Neural progenitor cell (in vitro differentiated cells): ENCODE measurements at places on chromosomes 4 and X.
A peak's percentile ranks its signal among the peaks of the same experiment; 100 is the strongest.

GRCh38 chr4:101205916-101206315 lies 141.4 kb downstream of the PPP3CA start:
- DNase-seq: no peak

- no peak for DNase-seq
Observed at GRCh38 chrX:130295519-130296296, 27.0 kb upstream of the ZNF280C start.

DNA sequence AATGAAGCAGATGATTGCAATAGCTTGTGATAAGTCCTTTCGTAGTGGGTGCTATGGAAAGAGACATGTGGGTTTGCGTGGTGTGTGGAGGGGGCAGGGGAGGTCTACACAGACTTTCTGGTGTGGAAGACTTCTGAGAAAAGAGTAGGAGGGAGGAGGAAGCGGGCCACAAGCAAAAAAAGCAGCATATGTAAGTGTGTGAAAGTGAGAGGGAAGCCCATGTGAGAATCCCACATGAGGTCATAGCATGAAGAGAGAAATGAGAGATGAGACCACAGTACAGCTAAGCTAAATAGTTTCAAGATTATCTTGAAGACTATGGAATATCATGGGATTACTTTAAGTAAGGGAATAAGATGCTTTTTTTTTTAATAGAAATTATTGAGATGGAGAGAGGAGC lies 2039.9 kb upstream of the TENM3 start:
- DNase-seq: no peak

DNA sequence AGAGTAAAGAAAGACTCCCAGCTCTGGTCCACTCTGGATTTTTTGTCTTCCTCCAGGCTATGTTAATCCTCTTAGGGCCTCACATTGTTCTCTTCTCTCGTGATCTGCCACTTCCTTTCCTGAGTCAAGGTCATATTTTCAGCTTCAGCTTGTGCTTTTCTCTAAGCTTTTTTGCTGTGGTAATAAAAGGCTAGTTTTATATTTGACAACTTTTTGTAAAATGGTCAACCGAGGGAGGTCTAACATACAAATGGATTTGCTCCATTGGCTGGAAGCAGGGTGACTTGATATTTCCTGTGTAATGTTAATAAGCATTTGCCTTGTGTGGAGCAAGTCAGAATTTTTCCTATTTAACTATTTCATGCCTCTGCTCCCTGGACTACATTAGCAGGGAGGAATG lies 239.7 kb downstream of the RAB28 start:
- DNase-seq: peak; percentile 12

DNA sequence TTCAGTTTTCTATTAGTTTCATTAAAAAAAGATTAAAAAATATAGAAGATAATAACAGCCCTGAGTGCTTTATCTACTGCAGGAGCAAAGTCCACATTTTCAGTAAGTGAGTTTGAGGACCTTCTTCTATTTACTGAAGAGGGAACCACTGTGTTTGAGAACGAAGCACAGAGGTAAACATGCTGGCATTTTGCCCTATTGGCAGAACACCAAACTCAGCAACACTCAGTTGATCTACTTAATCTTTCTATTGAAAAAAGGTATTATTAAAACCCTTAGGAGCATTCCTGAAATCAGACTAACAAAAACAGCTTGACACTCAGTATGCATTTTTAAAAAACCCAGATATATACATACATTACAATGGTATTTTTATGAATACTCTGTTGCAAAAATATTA lies 1496.7 kb downstream of the TECRL start:
- no peak for DNase-seq

GRCh38 chr4:75596061-75596460 lies 34.3 kb downstream of the CDKL2 start:
- DNase-seq: no peak

GRCh38 chr4:77264826-77265225 lies 107.8 kb downstream of the CCNG2 start:
- DNase-seq: no peak

- DNase-seq: no peak
Observed at GRCh38 chr4:185529413-185529812, 5.9 kb downstream of the PDLIM3 start.

DNA sequence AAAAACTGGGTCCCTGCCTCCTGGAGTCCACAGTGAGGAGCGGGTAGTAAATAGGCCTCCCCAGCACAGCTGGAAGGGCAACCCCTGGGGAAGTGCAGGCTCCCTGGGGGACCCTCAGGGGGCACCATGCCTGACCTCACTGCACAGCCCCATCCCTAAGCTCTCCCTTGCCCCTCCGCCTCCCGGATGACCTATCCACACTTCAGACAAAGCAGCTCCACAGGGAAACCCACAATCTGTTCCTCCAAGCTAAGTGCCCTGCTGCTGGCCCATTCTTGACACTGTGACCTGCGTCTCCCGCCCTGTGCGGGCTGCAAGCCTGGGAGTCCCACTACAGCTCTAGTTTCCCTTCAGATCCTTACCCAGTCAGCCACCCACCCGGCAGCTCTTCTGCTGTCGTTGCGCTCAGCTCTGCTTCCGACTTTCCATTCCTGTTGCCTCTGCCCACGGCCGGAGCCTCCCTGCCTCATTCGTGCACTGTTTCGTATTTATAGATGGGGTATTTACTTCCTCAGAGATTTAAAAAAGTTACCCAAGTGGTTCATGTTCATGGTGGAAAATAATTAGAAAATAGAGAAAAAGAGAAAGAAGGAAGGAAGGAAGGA lies 47.0 kb upstream of the STOX2 start:
- peak; percentile 73 for DNase-seq

- DNase-seq: no peak
Observed at GRCh38 chrX:39451046-39451445, 646.7 kb downstream of the BCOR start.

GRCh38 chr4:67894659-67895058 lies 10.9 kb upstream of the TMPRSS11D start:
- no peak for DNase-seq

DNA sequence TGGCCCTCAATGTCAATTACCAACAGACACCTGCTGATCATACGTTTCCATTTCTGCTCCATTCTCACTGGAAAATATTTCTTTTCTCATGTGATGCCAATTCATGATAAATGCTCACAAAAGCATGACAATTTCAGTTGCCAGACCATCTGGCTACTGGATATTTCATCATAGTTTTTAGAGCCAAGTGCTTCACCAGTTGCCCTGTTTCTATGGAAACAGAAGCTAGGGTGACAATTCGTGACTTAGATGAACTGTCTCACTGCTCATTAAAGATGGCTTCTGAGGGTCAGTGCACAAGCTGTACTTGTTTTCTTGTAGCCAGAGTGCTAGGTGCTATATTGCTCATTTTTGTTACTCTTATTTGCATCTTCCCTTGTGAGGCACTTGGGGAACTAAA lies 184.9 kb downstream of the COMMD8 start:
- DNase-seq: no peak

DNA sequence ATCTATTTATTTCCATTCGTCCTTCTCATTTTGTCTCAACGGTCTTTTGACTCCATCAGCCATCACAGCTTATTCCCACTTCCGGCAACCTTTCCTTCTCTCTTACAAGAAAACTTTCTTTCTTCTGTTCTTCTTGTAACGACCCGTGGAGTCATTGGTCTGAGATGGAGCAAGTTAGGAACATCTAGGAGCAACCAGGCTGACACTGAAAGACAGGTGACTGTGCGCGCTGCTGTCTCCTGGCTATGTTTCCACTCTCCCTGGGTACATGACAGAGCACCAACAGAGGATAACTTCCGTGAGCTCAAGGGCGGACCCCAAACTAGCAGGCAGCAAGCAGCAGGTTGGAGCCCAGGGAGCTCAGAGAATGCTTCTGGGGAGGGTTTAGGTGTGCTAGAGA lies 2.5 kb downstream of the FGF5 start:
- no peak for DNase-seq

DNA sequence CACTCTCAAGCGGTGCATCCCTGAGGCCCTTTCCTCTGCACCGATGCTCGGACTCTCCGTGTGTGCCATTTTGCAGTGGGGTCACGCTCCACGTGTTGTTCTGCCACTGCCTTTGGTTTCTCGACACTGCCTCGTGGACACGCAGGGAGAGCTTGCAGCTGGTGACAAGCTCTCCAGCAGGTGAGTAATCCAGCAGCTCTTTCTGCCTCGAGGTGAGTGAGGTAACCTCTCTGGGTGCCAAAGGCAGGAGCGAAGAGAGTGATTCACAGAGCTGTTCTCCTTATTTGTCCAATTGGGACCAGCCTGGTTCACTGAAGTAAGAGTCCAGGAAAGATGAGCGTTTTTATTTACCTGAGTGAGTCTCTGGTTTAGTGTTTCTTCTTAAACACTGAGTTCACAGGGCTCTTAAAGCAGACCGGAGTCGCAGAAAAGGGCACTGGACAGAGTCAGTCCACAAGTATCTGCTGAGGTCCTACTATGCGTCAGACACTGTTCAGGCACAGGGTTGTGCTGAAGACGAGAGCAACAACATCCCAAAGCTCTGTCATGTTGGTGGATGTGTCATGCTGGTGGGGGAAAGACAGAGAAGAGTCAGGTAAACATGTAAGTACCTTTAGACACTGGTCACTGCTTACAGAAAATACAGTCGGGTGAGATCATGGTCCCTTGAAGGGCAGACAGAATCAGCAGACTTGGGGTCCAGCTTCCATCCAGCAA lies 61.8 kb downstream of the FHDC1 start:
- no peak for DNase-seq

DNA sequence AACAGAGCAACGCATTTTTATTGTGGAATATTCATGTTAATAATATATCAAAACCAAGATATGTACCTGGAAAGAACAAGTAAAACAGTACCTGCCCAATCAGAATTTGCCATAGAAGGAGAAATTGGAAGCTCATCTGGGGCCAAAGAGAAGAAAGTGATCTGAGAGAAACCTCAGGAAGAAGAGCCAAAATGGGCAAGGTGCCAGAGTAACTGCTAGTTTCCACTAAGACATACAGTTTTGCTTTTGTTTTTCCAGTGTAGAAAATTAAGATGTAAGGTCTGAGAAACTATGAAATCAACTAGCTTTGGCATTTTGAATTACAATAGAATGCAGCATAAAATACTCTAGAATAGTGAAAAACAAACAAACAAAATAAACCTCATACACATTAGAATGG lies 2201.2 kb downstream of the ARAP2 start:
- DNase-seq: no peak

DNA sequence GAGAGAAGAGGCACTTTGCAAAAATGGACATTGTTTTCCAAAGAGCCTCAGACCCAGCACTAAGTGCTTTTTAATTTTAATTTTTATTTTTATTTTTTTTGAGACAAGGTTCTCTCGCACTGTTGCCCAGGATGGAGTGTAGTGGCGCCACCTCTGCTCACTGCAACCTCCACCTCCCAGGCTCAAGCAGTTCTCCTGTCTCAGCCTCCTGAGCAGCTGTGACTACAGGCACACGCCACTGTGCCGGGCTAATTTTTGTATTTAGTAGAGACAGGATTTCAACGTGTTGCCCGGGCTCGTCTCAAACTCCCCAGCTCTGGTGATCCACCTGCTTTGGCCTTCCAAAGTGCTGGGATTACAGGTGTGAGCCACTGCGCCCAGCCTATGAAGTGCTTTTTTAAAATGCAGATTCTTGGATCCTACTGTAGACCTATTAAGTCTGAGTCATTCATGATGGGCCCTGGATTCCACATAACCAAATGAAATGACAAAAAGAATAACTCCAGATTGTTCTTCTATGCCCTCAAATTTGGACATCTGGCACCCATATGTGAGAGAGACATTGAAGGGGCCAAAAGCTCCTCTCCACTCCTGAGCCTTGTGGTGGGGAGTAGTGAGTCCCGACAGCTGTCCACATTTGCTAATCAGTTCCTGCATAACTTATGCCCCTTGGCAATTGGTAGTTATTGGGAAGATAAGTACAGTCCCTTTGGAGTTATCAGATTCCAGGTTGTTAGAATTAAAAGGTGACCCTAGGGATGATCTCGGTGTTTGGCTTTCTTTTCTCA lies 3.6 kb downstream of the NOCT start:
- DNase-seq: no peak

DNA sequence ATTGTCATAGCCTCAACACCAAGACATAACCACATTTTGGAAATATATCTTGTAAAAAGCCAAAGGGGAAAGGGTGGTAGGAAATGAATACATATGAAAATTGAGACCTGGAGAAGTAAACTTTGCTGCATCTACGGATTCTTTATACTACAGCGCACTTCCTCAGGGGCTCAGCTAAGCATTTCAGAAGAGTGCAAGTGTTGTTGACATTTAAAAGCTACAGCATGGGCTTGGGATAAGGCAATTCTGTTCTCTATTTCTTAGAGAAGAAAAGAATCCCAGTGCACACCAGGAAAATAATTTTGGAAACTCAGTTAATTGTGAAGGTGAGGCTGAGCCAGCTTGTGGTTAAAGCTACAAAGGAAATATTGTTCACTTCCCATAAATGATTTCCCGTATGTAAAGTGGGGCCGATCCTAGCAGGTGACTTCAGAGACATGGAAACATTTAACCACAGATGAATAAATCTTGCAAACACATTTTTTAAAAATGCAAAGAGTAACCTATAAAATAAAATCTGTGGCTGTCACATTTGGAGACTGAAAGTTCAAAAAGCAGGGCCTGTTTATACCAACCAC lies 12.6 kb upstream of the GBA3 start:
- no peak for DNase-seq

- no peak for DNase-seq
Observed at GRCh38 chr4:60443068-60443467, 757.1 kb upstream of the ADGRL3 start.

- DNase-seq: no peak
Observed at GRCh38 chr4:146029147-146029546, 90.5 kb upstream of the ZNF827 start.

DNA sequence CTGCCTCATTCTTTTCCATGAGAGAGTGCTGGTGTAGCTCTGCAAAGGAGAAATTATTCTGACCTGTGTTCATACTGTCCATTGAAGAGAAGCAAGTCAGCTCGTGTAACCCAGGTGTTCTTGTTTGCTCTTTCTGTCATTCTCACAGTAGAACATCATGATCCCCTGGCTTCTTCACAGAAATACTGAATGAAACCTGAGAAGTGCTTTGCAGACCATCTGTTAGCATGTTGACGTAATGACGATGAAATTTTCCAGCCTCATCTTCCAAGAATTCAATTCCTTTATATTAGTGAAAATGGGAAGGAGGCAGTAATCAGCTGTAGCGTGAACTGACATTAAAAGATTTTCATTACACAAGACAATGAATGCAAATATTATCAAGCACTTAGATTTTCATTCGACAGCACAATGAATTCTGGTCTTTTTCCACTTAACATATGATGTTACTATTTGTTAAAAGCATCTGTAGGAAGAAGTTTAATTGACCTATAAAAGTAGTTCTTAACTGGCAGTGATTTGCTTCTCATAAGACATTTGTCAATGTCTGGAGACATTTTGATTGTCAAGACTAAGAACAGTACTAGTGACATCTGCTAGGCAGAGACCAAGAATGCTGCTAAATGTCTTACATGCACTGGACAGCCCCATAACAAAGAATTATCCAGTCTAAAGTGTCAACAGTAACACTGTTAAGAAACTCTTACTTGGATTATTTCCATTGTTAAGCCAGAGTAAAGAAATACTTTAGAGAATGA lies 246.3 kb downstream of the BANK1 start:
- DNase-seq: no peak

DNA sequence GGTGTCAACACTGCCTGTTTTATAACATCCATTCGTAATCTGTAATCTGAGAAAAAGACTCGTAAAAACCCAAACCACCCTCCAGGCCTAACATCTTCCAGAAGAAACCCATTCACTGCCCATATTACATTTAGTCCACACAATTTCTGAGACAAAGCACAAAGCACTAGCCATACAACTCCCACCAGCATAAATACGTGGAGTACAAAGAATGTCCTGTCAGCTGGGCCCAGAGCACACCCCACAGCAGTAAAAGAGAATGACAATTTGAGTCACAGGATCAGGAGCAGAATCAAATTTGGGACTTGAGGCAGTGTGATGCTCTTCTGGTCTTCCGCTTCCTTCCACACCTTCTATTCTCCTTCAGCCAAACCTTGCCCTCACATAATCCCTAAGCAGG lies 6.8 kb downstream of the MECP2 start:
- no peak for DNase-seq
